ENCODE measurements at places on chromosomes 2 and 18. TPM values are rescaled to one million over a fixed set of nuclear protein-coding genes. Genes with fewer than 3 reads are reported as not detected.

Gene SLC14A1
- total RNA-seq, result 4.8 TPM

DNA sequence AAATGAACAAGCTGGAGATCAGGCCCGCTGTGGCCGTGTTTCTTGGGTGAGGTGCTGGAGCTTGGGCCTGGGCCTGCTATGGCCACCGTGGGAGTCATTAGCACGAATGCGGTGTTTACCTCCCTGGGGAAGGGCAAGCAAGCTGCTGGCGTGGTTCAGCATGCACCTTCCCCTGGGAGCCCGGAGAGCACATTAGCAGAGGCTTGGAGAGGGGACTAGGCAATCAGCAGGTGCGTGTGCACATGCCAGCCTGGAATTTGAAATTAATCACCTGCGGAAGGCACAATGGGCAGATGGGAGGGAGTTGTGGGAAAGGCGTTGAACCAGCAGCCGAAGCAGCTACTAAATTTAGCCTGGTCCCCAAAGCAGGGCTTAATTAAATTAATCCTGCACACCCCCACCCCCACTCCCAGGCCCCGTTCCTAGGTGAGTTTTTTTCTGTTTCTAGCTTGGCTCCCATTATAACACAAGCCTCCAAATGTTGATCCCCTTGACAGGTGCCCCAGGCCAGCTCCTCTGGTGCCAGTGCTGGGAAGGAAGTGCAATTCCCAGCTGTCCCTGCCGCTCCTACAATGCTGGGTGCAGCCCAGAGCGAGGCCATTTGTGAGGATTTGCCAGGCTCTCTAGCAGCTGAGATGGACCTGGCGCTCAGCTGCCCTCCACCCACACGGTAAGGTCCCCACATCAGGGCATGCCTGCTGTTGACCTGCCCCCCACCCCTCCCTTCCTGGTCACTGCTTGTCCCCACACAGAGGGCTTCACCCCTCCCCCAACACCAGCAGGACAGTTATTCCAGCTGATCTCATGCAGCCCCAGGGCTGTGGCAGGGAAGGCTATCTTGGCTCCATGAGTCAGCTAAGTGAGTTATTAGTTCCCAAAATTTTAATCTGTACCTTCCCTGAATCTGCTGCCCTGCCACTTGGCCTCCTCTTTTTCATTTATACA is 115.0 kb downstream of the ZBTB7C start:
- DNase-seq, result no peak

DNA sequence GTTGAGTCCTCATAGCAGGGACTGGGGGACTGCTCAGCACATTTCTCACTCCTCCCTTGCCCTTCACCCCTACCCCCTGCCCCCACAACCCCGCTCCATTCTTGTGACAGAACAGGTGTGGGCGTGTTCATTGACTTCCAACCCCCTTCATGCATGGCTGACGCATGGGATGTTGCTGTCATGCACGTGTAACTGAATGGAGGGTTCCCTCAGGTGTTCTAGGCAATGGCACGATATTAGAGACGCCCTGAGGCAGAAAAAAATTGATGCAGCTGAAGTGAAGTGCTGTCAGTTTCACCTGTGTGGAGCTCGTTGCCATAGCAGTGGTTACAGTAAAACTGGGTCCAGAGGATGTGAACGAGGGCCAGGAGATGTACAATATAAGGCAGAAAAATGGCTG is 6.5 kb upstream of the THOC1 start:
- DNase-seq, result no peak

DNA sequence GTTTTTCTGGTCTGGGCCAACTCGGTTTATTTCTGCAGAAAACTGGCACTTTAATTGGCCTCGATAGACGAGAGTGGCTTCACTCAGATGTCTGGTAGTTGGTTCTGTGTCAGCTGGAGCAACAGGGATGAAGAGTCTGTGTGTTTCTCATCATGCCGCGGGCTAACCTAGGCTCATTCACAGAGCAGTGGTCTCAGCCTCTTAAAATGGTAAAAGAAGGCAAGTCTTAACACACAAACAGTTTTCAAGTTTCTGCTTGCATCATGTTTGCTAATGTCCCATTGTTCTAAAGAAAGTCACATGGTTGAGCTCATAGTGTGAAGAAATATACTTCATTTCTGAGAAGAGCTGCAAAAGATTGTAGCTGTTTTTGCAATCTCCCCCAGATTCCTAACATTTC is 37.5 kb upstream of the ANXA4 start:
- DNase-seq, result no peak

DNA sequence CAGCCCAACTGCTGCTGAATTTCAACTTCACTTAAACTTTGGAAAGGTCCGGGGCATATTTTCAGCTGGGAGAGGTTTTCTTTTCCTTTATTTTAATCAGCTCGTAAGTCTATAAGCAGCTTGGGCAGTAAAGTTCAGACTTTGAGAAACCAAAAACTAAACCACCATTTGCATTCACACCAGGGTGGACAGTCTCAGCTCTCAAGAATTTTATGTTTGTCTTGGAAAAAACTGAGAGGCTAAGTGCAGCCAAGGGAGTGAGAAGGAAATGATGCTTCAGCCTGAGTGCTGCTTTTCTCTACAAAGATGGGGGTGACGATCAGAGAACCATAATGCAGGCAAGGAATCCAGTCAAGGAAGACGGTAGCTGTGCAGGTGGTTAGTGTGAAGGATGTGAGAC is 30.2 kb downstream of the MCFD2 start:
- no peak for DNase-seq

DNA sequence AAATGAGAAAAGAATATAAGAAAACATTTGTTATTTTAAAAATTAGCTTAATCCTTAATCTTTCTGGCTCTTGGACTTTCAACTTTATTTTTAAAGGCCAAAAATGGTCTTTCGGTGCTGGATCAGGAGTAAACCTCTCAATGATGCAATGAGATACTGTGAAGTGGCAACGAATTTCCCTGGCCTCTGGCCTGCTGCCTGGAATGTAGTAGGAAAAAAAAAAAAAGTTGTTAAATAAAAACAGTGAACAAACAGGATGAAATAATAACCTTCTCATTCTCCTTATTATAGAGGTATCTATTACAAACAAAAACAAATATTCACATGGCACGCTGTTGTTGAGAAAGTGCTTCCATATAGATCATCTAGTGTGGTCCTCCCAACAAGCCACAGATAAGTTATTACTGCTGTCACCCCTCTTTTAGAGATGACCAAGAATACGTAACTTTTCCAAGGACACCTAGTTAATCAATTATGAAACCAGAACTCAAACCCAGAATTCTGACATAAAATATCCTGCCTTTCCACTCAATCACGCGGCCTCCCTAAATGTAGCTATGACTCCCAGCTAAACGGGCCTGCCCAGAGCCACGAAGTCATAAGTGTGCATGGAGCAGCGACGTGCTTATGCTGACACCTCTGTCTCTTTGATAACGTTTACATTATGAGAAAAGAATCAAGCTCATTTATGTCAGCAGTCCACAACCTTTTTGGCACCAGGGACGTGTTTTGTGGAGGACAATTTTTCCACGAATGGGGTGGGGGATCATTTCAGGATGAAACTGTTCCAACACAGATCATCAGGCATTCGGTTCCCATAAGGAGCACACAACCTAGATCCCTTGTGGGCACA is 170.9 kb downstream of the BCL2 start:
- DNase-seq, result no peak
